Activated naive CD4-positive, alpha-beta T cell treated with anti-CD3 and anti-CD28 coated beads, Interleukin-2, amount 50 U/mL, for 72 hours (primary cell): ENCODE measurements at places on chromosomes 4 and X. TPM values are rescaled to one million over a fixed set of nuclear protein-coding genes. Genes with fewer than 3 reads are reported as not detected.

DNA sequence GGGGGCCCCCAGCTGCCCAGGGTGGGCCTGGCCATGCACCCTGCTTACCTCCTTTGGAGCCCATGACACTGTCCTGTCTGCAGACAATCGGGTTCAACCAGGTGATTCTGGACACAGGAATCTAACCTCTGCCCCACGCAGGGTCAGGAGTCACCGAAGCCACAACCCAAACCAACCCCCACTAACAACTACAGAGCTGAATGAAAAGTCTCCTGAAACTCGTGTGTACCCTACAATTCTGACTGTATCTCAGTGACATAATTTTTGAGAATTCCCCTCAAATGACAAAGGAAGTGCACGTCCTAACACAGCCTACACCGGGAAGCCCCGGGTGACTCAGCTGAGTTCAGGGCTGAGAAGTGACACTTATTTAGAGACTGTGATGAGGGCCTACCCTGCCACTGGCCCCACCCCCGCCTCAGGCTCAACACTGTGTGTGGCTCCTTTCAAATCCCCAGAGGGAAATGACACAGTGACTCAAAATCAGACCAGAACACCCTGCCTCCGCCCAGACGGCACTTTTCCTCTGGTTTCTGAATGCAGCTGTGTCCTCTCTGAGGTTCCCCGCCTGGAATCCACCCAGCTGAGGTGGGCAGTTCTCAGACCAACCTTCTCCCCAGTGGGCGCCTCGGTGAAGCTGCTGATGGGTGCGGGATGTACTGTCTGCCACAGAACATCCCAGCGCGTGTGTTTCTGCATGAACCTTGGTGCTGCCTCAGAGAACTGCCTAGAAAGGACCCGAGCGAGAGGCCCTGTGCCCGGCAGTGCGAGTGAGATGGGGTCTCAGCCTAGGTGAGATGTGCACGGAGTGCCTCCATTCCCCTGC lies 9.9 kb downstream of the TNIP2 start:
- DNase-seq, result peak; percentile 97

DNA sequence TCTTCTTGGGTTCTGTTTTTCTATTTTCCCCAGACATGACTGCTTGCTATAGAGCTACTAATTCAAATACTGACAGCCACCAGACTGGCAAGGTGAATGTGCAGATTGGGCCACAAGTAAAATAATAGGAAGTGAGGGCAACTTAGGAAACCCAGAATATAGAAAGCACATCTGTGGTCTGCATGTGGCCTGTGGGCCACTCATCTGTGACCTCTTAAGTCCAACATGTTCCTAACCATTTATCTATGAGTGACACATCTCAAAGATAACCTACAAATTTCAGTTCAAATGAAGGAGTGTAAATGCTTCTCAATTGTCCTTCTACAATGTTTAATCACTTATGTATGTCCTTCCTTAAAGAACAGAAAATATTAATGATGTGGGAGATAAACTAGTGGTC lies 128.9 kb downstream of the REELD1 start:
- no peak for DNase-seq

- DNase-seq, result no peak
Observed at GRCh38 chr4:187996502-187997177, 1.1 kb downstream of the ZFP42 start.

DNA sequence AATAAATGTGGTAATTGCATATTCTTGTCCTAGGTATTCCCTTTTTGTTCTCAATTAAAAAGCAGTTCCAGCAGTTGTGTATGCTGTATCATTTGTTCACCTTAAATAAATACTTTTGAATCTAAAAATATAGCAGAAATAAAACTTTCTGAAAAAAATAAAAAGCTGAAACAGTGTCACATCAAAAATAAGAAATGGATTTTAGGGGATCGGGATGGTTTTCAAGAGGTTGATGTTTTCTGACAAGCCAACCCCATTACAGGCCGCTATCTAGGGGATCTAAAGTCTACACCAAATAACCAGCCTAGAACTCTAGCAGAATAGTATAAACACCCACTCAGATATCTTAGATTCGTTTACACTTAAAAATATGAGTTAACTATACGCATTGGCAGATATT lies 95.4 kb upstream of the MAML3 start:
- DNase-seq, result no peak

DNA sequence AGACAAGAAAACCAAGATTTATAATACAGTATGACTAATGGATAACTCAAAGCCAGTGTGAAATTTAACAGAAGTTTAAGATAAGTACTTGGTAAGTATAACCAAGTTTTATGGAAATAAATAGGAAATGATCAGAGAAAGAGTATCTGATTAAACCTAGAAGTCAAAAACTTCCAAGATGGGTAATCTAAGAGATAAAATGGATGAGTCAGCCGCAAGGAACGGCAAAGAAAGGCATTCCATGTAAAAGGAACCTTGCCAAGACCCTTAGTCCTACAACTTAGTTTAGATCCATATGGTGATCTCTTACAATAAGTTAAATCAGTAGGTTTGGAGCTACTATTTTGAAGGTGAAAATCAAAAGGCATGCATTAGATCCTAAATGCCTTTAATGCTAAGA lies 34.8 kb downstream of the LIN54 start:
- DNase-seq, result no peak

GRCh38 chr4:32341342-32341741 lies 1621.2 kb downstream of the PCDH7 start:
- DNase-seq, result no peak

DNA sequence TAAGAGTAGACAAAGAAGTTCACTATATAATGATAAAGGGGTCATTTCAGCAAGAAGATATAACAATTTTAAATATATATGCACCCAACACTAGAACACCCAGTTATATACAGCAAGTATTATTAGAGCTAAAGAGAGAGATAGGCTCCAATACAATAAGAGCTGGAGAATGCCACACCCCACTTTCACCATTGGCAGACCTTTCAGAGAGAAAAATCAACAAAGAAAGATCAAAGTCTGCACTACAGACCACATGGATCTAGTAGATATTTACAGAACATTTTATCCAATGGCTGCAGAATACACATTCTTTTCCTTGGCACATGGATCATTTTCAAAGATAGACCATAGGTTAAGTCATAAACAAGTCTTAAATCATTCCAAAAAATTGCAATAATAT lies 479.7 kb upstream of the DIAPH2 start:
- no peak for DNase-seq

- no peak for DNase-seq
Observed at GRCh38 chr4:101020956-101021355, 326.4 kb downstream of the PPP3CA start.

GRCh38 chr4:3826247-3827172 lies 60.3 kb downstream of the ADRA2C start:
- no peak for DNase-seq

DNA sequence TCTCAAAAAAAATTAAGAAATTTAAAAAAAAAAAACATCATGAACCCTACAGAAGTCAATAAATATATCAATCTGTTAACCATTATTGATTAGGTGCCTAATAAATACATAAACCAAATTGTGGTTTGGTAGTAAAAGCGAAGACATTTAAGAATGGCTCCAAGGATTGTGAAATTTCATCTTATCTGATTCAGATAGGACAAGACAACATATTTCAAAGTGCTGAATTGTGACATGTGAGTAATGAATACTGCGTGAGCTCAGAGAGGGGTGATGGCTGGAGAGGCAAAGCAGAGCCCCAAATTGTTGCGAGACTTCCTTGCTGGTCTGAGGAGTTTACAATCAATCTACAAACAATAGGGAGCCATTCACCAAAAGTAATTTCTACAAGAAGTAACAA lies 8.2 kb downstream of the AMBN start:
- DNase-seq, result no peak

- DNase-seq, result peak; percentile 6
Observed at GRCh38 chr4:17578482-17578891, 1.5 kb downstream of the LAP3 start.

- DNase-seq, result no peak
Observed at GRCh38 chrX:33149085-33149484, 62.3 kb downstream of the DMD start.

DNA sequence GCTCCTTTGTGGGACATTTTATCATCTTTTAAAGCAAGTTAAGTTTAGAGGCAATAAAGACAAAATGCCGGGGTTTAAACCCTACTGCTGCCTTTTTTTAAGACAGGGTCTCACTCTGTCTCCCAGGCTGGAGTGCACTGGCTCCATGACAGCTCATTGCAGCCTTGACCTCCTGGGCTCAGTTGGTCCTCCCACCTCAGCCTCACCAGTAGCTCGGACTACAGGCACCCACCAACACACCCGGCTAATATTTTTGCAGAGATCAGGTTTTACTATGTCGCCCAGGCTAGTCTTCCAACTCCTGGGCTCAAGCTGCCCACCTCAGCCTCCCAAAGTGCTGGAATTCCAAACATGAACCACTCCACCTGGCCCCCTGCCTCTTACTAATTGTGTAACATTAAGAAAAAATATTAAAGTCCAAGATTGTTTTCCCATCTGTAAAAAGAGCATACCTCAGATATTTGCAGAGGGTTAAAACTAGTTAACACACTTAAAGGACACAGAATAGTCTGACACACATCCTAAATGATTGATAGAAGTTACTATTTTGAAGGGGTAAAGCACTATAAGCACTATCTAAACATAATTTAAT lies 9.8 kb downstream of the HNRNPD start:
- no peak for DNase-seq

DNA sequence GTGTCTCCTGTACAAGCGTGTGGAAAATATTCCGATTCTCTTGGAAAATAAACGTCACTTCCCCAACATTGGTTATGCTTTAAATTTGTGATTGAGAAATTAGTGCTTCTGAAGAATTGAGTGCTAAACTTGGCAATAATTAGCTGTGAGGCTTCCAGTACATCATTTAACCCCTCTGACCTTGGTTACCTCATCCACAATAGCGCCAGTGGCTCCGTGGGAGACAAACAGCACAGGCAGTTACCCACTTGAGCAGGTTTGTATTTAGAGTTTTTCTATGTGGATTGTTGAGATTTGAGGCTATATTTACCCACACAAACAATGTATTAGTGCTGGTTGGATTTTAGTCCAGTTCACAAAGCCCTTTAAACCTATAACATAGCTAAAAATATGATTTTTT lies 476.5 kb downstream of the NKX6-1 start:
- DNase-seq, result no peak

- DNase-seq, result no peak
Observed at GRCh38 chrX:17860811-17861488, at the start of gene RAI2. RAI2 (minus strand) TSS chrX:17861298; CDS start chrX:17802010, 59,288 bp downstream.

- peak; percentile 69 for DNase-seq
Observed at GRCh38 chr4:102343964-102344519, 1.2 kb downstream of the SLC39A8 start.

- DNase-seq, result no peak
Observed at GRCh38 chr4:113987382-113987941, 8.0 kb upstream of the ARSJ start.

GRCh38 chr4:88215351-88215750 lies 56.9 kb upstream of the ABCG2 start:
- no peak for DNase-seq

DNA sequence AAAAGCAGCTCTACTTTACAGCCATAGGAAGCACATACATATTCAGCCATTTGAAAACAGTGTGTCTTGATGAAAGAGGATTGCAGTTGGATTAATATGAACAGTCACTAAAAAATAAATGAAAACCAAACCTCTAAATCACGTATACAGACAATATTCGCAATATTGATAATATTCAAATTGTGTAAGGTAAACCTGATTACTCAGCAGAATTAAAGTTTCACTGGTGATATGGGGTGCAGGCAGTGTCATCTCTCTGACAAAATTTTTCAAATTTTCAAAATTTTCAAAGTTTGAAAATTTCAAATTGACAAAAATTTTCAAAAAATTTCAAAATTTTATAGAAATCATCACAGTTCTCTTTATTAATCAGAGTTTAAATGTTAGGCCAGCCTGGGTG lies 55.7 kb downstream of the FAT4 start:
- no peak for DNase-seq

GRCh38 chr4:152613351-152613750 lies 66.4 kb downstream of the TMEM154 start:
- DNase-seq, result no peak

DNA sequence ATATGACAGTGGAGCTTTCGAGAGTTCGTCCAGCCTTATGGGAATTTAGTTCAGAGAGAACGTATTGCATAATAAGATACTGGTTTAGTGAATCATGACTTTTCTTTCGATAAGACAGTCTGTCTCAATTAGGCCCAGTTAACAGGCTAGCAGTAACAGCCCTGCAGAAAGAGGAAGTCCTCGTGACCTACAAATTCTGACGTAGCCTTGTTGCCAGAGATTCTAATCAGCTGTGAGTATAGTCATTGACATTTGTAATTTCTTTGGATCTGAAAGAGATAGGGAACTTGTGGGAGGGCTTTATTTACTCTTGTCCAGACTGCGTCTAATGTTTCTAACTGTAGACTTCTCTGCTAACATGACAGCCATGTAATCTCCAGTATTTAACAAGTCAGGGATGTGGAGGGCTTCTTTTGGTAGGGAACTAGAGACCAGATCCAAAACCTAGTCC lies 15.8 kb downstream of the ART3 start:
- no peak for DNase-seq

GRCh38 chrX:4971646-4972045 lies 1257.0 kb downstream of the NLGN4X start:
- no peak for DNase-seq

DNA sequence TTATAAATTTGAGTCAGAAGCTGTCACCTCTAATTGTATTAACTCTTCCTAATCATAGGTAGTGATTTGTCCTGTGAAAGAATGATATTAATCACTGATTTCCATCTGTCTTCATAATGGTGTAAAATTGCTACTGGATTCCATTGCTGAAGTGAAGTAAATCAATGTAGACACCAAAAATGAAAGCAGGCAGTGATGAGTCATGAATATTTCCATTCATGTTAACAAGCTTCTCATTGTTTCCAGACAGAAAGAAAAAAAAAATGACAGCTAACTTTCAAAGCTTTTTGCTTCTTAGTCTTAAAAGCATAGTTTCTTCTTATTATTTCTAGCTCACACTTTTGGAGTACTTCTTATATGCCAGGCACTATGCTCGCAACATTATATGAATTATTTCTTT lies 21.5 kb downstream of the FAM114A1 start:
- no peak for DNase-seq

GRCh38 chrX:34546366-34546765 lies 110.7 kb downstream of the TMEM47 start:
- no peak for DNase-seq

GRCh38 chrX:74923942-74924448 lies 1.3 kb downstream of the NEXMIF start:
- DNase-seq, result peak; percentile 51

The GLUD2 gene
- total RNA-seq, result not detected

The FREM3 gene
- total RNA-seq, result not detected

The NUDT11 gene
- 1.3 TPM for total RNA-seq

The DMD gene
- 0.43 TPM for total RNA-seq

The POU3F4 gene
- total RNA-seq, result not detected

The ASB5 gene
- not detected for total RNA-seq

The TXK gene
- 48.2 TPM for total RNA-seq

The POLN gene
- 1.8 TPM for total RNA-seq

The ADH1A gene
- total RNA-seq, result not detected

The GAGE12J gene
- total RNA-seq, result not detected

The SLITRK4 gene
- total RNA-seq, result not detected

The CYSLTR1 gene
- 7.8 TPM for total RNA-seq
